CD4-positive, alpha-beta T cell treated with Interleukin-4 for 4 hours (primary cell): ENCODE measurements at places on chromosomes 1 and 21.

DNA sequence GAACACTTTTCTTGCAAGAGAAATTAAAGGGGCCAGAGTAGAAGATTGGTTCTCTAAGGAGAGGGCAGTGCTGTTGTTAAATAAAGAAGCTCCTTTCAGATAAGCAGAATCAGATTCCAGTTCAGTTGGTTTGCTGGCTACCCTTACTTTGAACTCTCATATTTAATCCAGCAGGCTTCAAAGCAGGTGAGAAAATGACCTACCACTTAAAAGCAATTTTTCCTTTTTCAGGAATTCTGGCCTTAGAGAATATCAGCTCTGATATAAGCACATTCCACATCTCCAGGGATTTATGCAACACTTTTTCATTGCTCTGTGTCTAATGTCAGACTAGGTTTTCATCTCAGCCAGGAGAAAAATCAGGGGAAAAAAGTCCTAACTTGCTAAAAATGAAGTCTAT, 28.7 kb downstream of the WNT2B start:
- no peak for DNase-seq

- DNase-seq: no peak
These were observed 58.0 kb downstream of the VPS13D start for GRCh38 chr1:12287869-12288268.

- no peak for DNase-seq
These were observed 2.7 kb downstream of the SPATA21 start for GRCh38 chr1:16434501-16434900.

GRCh38 chr1:77484926-77485325, 197.5 kb downstream of the ZZZ3 start:
- no peak for DNase-seq

DNA sequence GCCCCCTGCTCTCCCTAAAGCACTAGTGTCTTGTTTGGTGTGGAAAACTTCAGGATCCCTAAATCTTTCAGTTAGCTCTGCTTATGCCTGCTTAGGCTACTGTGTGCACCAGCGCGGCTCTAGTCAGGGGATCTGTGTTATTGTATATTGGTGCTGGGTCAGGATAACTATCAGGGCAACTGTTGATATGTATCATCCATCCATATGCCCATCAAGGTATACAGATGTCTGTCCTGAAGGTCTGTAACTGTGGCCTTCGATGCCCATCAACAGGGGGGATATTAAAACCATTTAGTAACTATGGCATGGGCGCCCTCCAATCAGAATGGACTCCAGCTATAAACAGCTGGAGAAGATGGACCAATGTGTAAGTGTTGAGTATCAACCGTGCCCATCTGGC, 12.4 kb downstream of the NT5C1A start:
- no peak for DNase-seq

- DNase-seq: no peak
These were observed 19.8 kb upstream of the ST3GAL3 start for GRCh38 chr1:43687301-43688108.

DNA sequence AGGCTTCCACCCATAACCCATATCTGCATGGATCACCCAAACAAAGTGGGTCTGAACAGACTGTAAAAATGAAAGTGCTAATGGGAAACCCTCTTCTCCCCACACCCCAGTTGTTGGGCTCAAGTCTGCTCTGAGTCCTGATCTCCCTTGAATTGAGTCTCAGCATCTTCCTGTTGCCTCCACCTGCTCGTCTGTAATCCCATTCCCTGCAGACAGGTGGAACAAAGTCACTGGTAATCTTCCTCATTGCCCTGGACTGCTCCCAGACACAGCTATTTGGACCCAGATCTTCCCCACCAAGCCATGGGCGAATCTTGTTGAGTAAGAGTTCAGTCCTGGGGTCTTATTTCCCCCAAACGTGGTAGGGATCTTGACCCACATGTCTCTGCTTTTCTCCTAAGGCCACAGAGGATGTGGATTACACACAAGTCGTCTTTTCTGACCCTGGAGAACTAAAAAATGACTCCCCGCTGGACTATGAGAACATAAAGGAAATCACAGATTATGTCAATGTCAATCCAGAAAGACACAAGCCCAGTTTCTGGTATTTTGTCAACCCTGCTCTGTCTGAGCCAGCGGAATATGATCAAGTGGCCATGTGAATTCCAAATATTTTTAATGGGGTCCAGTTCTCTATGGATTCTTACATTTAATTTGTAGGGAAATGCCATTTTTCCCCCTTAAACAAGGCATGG, 15.7 kb downstream of the AVPR1B start:
- DNase-seq: no peak

- no peak for DNase-seq
These were observed 39.3 kb downstream of the TCP10L start for GRCh38 chr21:32545948-32546441.

DNA sequence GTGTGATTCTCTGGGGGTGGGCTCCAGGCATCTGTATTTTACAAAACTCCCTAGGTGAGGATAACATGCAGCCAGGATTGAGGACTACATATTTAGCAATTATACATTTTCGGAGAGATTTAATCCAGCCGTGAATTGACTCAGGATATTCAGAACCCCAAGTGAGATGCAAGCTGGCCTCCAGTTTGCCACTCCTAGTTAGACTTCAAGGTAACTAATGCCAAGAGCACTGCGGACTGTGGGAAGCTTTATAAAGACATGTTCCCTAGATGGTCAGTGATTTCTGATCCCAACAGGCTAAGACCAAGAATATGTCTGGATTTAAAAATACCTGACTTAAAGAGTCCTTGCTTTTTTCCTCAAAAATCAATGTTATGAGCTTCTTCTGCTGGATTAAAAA, 308.5 kb downstream of the NTNG1 start:
- DNase-seq: no peak

GRCh38 chr1:77350012-77350770, 68.4 kb downstream of the AK5 start:
- no peak for DNase-seq

GRCh38 chr1:232984577-232985425, 34.4 kb downstream of the NTPCR start:
- no peak for DNase-seq

GRCh38 chr1:236207569-236207968, 65.2 kb downstream of the GPR137B start:
- DNase-seq: no peak

DNA sequence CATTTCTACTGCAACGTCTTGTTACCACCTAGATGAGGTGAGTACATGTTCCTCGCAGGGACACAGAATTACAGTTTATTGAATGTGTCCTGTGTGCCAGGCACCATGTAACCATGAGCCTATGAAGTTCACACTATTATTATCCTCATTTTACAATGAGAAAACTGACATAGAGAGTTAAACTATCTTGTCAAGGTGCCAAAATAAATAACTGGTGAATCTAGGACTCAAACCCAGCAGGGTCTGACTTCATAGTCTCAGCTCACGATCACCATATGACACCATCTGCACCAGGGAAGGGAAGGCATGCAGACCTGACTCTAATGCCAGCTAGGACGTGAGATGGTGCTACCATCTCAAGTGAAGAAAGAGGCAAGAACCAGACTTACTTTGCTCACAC, 2.4 kb downstream of the SELE start:
- no peak for DNase-seq

GRCh38 chr1:17558954-17559614, 19.6 kb downstream of the ARHGEF10L start:
- no peak for DNase-seq

- no peak for DNase-seq
These were observed 122.1 kb upstream of the KAZN start for GRCh38 chr1:14476170-14476955.

DNA sequence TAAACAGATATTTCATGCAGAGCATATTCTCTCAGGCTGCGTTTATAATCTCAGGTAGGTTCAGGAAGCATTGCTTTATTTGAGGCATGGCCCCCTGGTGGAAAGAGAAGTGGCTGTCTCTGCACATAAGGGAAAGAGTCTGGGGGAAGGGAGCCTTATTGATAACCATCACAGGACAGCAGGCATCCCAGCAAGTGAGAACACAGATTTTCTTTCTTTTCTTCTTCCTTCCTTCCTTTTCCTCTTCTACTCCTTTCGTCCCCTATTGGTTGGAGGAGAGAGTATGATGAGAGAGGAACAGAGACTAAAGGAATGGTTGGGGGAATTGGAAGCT, 21.9 kb downstream of the TSNAX start:
- peak; percentile 23 for DNase-seq

- no peak for DNase-seq
These were observed 189.9 kb downstream of the URB2 start for GRCh38 chr1:229815961-229816360.

GRCh38 chr1:57839067-57839466, 415.2 kb upstream of the DAB1 start:
- no peak for DNase-seq

DNA sequence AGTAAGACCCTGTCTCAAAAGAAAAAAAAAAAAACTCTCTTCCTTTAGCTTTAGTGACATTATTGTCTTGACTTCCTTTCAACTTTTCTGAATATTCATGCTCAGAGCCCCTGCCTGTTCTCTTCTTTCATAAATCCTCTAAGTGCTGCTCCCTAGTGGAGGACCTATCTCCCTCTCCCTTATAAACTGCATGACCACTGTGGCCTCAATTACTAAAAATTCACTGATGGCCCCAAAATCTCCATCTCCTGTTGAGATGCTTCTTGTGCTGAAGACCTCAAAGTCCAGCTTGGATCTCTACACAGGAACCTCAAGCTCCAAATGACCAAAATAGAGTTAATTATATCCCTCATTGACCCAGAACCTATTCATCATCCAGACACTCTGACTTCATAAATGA, 7.8 kb downstream of the ITLN1 start:
- DNase-seq: peak; percentile 51

- DNase-seq: no peak
These were observed 34.4 kb downstream of the ADAMTS1 start for GRCh38 chr21:26810676-26811415.

DNA sequence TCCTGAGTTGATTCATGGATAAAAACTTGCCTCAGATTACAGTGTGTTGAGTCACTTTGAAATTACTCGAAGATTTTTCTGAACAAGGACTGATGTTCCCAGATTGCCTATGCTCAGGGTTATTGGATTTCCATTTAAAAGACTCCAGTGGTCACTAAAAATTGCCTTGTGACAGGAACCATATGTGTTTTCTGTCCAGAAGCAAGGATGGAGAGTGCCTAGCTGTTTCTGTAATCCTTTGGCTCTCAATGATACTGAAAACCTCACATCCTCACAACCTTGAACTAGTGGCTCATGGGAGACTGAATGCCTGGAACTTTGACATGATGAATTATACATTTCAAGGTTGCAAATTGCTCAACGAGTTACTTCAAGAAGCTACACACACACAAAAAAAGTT, 1271.8 kb downstream of the BRINP3 start:
- DNase-seq: no peak

GRCh38 chr1:189787201-189787600, 690.5 kb downstream of the BRINP3 start:
- no peak for DNase-seq

DNA sequence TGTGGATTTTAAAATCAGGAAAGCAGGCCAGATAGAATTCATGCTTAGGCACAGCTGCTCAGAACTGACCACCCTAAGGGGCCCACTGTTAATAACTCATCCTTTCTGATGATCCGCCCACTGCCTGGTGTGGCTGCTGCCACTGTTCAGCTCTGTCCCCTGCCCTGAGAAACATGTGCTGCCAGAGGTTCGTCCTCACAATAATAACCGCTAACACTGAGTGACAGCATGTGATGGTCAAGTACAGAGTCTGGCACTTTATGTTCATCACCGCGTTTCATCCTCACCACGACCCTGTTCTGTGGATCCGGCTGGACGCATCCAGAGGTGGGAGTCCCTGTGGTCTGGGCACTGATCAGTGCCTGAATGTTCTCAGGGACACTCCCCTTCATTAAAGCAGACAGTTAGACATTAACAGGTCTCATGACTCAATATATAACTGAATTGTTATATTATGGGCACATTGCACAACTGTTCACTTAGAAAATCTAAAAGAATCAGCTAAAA, 108.6 kb downstream of the SIM2 start:
- no peak for DNase-seq

GRCh38 chr1:23020706-23021405, 1.6 kb downstream of the KDM1A start:
- DNase-seq: no peak

DNA sequence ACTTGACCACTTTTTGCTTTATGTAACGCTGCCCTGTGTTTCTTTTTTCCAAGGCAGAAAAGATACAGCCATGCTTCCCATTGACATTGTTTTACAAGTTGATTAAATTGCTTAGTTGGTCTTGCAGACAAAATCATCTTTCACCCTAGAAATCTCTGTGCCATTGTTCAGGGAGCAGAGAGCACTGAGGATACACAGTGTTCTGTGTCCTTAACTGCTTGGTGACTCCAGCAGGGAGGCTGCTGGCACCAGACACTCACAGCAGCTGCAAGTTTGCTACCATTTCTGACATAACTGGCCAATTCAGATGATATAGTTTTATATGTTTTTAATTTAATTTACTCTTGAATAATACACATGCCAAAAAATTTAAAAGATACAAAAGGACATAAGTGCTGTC, 118.7 kb downstream of the RGS2 start:
- no peak for DNase-seq

GRCh38 chr1:231420959-231421545, 1.0 kb downstream of the EGLN1 start:
- DNase-seq: peak; percentile 19

DNA sequence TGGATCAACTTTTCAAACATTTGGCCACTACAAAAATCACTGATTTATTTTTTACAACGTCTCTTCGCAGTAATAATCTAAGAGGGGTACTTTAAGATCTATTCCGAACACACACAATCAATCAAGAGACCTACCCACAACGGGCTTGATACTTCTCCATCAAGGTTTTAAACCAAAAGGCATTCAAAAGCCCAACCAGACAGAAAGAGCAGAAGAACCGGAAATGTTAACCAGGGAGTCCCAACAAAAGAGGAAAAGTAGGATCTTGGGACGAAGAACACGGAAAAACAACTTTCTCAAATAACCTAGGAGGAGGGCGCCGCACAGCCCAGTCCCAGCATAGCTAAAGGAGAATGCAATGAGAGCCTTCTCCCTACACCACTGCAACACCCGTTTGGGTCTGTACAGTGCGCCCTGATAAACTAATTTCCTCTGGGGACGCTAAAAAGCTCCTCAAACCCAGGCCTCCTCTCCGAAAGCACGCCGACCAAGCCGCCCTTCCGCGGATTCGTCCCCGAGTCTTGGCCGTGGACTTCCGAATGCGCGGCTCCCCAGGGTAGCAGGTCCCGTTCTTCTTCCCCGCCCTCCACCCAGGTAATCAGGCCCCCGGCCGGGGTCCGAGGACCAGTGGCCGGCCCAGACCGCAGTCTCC, 623 bp downstream of the RPL22 start:
- DNase-seq: no peak

- DNase-seq: no peak
These were observed 95.0 kb downstream of the ASTN1 start for GRCh38 chr1:177069490-177069889.
